ENCODE measurements at places on chromosomes 13 and 19.

DNA sequence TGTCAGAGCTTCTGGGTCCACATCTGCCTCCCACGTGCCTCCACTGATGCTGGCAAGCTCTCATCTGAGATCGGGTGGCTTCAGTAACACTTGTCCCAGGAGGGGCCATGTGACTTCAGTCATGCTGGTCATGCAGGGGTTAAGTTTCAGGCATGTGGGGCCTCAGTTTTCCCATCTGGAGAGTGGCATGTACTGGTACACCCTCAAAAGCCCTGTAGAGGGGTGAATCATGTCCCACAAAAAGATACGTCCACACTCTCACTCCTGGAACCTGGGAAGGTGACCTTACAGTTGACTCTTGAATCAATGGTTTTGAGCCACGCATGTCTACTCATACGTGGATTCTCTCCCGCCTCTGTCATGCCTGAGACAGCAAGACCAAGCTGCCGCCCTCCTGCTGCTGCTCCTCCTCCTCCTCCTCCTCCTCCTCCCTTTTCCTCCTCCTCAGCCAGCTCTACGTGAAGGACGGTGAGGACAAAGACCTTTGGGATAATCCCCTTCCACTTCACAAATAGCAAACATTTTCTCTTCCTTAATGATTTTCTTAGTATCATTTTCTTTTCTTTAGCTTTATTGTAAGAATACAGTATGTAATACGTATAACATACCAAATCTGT lies 53.7 kb downstream of the COMP start:
- DNase-seq: no peak

- no peak for DNase-seq
These were observed 845.3 kb upstream of the MIR17HG start for GRCh38 chr13:90502153-90502552.

- no peak for DNase-seq
These were observed 571 bp upstream of the DHRS12 start for GRCh38 chr13:51804295-51805172.

DNA sequence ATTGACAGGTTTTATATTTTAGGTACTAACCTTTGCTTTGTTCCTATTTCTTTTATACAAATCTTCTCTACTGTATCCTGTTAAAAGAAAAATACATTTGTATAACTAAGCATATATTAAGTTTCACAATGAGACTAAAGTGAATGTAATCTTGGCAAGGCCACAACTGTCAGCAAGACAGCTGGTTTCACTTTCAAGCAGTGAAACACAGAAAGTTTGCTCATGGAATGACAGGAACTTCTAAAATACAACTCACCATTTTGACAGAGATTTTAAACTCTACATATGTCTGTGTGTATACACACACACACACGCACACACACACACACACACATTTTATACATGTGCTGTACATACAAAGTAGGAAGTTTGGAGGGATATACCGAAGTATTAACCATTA lies 53.3 kb downstream of the PARP4 start:
- DNase-seq: no peak

DNA sequence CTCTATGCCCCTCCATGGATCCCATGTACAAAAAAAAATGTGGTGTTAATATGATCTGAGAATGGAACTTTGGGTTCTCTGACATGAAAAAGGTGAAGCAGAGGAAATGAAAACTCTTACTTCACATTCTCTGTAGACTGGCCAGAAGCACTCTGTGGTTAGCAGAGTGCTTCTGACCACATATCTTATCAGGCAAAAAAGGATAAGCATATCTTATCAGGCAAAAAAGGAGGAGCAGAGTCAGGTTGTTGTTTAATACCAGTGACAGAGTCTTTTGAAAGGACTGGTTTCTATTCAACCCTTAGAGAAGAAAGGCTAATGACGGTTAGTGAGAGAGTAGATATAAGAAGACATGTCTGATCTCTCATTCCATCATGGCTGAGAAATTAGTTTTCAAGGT lies 1404.8 kb downstream of the SLITRK1 start:
- no peak for DNase-seq
